ENCODE measurements at places on chromosomes 16 and 17.

- no peak for DNase-seq
These were observed 49.8 kb upstream of the SCNN1B start for GRCh38 chr16:23252310-23252709.

- DNase-seq = no peak
These were observed 4.5 kb downstream of the VPS4A start for GRCh38 chr16:69315486-69316311.

DNA sequence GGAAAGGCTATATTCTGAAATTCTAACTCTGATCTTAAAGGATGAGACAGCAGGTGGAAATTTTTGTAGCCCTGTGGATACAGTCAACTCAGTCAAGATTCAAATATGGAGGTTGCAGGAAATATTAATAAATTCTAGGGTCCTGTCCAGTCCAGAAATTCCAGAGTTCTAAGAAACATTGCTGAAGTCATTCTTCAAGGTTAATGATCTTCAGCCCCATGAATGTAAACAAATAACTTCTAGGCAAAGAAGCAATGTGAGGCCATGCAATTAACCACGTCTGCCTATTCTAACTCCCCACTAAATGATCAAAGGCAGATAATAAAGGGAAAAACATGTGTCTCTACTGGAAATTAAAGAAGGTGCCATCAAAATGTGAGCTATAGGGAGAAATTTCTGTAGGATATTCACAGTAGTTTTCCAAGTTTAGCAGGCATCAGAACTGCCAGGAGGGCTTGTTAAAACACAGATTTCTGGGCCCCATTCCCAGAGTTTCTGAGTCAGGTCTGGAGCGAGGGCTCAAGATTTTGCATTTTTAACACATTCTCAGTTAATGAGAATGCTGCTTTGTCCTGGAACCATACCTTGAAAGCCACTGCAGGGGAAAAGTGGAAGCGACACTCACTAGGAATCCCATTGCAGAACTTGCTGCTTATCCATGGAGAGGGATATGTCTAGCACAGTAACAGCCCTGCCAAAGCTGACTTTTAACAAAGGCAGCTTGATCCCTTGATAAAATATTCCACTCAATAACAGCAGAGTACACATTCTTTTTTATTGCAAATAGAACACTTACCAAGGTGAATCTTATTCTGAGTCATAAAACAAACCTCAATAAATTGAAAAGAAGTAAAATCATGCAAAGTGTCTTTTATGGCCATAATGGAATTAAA is 61.8 kb downstream of the DNAH3 start:
- DNase-seq = no peak

DNA sequence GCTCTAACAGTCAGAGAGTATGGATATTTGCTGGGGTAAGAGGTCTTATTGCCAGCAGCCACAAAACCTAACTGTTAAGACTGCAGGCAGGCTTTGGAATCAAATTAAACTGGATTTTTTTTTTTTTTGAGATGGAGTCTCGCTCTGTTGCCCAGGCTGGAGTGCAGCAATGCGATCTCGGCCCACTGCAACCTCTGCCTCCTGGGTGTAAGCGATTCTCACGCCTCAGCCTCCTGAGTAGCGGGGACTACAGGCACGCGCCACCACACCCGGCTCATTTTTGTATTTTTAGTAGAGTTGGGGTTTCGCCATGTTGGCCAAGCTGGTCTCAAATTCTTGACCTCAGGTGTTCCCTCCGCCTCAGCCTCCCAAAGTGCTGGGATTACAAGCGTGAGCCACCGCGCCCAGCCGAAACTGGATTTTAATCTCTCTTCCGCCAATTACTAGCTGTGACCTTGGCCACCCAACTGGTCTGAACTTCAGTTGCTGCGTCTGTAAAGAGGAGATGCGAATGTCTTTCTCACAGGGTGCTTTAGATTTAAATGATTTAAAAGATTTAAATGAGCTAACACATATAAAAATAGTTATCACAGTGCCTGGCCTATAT is 842 bp downstream of the MRPL10 start:
- no peak for DNase-seq

- no peak for DNase-seq
These were observed 473.6 kb upstream of the ASIC2 start for GRCh38 chr17:33766721-33767120.

GRCh38 chr16:73016488-73016830 is 31.5 kb downstream of the ZFHX3 start:
- no peak for DNase-seq

DNA sequence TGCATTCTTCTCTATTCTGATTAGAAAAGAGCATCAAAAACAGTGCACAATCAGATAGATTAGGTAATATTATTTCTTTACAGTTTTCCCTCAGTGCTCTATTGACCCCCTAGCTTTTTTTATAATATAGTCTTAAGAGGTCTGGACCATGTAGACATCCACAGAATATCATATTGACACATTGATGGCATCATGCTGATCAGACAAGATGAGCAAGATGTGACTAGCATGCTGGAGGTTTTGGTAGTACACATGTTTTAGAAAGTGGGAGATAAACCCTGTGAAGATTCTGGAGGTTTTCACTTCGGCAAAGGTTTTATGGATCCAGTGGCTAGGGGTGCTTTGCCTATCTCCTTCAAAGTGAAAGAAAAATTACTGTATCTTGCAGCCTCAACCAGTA is 2.8 kb upstream of the ABCA8 start:
- DNase-seq = no peak

GRCh38 chr16:86382067-86382773 is 128.1 kb upstream of the FOXF1 start:
- DNase-seq = no peak

GRCh38 chr16:11676799-11677198 is 8.5 kb downstream of the SNN start:
- DNase-seq = no peak

GRCh38 chr16:70438585-70438968 is 323 bp downstream of the ST3GAL2 start:
- no peak for DNase-seq

GRCh38 chr17:38590988-38591758 is 14.6 kb downstream of the SRCIN1 start:
- DNase-seq = no peak

- DNase-seq = no peak
These were observed 81.4 kb downstream of the SDR42E1 start for GRCh38 chr16:81929841-81930240.

GRCh38 chr17:14744761-14745473 is 444.0 kb downstream of the HS3ST3B1 start:
- DNase-seq = no peak

- DNase-seq = no peak
These were observed 245.3 kb downstream of the GSG1L start for GRCh38 chr16:27818246-27818645.

Data from CD4-positive, alpha-beta T cell treated with Interleukin-21 for 1 hour (primary cell).